ENCODE measurements at places on chromosomes 16 and 17.
A peak's percentile ranks its signal among the peaks of the same experiment; 100 is the strongest.

- DNase-seq, result no peak
These were observed 8.2 kb downstream of the TK2 start for GRCh38 chr16:66541388-66542355.

DNA sequence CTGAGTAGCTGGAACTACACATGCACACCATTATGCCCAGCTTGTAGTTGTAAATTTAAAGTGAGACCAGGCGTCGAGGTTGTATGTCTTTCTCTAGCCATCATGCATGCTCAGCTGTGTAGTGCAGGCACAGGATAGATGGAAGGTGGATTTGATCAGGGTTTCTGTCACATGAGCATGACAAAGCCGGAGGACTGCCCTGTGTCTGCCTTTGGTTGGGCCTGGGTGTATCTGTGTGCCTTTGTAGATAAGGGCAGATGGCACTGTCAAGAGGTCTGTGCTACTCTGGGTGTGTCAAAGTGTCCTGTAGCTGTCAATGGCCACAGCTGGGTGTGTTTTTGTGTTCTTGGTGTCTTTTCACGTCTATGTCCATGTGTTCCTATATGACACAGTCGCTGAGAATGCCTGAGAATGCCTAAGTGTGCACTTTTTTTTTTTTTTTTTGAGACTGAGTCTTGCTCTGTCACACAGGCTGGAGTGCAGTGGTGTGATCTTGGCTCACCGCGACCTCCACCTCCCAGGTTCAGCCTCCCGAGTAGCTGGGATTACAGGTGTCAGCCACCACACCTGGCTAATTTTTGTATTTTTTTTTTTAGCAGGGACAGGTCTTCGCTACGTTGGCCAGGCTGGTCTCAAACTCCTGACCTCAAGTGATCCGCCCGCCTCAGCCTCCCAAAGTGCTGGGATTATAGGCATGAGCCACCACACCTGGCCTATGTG, 4.1 kb upstream of the NAGS start:
- no peak for DNase-seq

GRCh38 chr17:79565606-79566250, 45.1 kb downstream of the RBFOX3 start:
- DNase-seq, result no peak

DNA sequence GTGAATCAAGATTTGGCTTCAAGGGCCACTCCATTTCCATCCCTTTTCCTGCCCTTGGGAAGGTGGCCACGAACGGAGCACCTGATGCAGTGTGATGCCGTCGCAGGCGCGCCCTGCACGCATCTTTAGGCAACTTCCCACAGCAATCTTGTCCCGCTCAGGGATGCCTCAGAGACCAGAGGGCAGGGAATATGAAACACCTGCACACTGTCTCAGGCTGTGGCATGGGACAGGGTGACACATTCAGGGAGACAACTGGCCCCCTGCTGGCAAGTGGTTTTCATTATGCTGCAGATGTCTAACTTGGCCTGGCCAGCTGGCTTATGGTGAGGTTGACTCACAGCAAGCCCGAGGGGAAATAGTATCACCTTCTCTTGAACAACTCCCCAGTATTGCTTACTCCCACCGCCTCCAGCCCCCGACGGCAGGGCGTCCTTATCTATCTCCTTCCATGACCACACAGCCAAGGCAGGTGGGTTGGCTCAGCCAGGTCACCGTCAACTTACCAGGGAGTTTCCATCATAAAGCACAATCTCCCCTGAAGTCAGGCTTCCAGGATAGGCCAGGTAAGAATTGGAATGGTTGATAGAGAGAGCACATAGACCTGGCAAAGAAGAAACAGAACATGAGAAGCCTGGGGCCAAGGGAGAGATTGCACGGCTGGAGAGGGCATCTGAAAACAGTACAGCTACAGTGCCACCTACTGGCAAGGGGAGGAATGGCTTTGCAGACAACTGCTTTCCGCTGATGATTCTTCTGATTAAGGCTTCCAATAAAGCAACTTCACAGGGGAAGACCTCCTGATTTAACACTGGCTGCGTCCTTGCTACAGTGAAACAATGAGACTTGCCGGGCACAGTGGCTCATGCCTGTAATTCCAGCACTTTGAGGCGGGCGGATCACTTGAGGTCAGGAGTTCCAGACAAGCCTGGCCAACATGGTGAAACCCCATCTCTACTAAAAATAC, 21.1 kb downstream of the WIPI1 start:
- peak; percentile 64 for DNase-seq

- no peak for DNase-seq
These were observed 6.1 kb downstream of the WDR81 start for GRCh38 chr17:1730326-1731193.

GRCh38 chr17:35255316-35255715, 12.4 kb downstream of the SLFN5 start:
- no peak for DNase-seq

DNA sequence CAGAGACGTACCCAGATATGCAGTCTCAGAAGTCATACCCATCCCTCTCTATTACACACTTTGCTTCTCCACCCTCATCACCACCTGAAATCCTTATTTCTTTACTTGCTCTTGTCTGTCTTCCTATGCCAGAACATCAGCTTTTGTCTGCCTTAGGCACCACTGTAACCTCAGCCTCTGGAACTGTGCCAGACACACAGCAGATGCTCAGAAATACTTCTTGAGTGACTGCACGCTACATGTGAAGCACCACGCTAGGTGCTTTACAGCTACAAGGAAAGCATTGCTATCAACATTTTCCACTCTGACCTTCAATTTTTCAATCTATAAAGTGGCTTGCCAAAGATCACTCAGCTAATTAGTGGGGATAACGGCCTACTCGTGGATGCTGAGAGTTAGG, 226.8 kb downstream of the CHD9NB start:
- DNase-seq, result no peak

DNA sequence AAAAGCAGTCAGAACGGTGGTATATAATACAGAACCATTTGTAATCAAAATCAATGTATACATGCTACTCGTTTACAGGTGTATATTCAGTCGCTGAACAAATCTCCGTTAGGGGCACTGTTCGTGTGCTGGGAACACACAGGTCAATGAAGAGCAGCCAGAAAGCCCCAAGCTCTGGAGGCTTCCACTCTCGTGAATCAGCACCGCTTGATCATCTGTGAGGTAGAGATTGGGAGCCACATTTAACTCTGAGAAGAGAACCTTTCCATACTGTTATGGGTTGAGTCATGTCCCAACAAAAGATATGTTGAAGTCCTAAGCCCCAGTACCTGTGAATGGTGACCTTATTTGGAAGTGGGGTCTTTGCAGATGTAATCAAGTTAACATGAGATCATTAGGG, 5.4 kb upstream of the CYTH1 start:
- no peak for DNase-seq

DNA sequence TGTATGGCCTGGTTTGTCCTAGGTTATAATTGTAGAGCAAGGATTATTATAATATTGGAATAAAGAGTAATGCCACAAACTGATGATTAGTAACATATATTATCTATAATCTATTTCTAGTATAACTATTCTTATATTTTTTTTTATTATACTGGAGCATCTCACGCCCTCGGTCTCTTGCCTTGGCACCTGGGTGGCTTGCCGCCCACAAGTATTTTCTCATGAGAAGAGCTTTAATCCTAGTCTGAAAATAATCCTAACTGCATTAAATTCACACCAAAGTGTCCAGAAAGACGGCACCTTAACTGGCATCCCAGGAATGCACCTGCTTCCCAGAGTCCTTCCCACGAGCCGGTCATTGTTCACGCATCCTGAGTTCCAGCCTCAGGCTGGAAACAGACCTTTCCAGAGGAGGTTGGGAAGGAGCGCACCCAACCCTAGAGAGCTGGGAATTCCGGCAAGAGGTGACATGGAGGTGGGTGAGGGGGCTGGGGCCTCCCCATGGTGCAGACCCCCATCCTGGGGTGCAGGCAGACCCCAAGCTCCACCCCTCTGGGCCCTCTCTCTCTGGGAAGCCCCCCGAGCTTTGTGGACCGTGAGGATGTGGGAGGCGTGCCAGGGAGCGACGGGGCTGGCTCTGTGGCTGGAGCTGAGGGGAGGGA, 15.9 kb downstream of the CHMP1A start:
- DNase-seq, result no peak

- DNase-seq, result no peak
These were observed 49.1 kb downstream of the ZNF778 start for GRCh38 chr16:89266521-89267134.

GRCh38 chr17:63827801-63828221, 348 bp upstream of the FTSJ3 start:
- DNase-seq, result no peak

GRCh38 chr16:29983420-29984136, 9.9 kb downstream of the TAOK2 start:
- no peak for DNase-seq

GRCh38 chr16:21946889-21947635, 6.1 kb upstream of the UQCRC2 start:
- no peak for DNase-seq

GRCh38 chr16:85029408-85029784, 1.8 kb downstream of the KIAA0513 start:
- peak; percentile 20 for DNase-seq

DNA sequence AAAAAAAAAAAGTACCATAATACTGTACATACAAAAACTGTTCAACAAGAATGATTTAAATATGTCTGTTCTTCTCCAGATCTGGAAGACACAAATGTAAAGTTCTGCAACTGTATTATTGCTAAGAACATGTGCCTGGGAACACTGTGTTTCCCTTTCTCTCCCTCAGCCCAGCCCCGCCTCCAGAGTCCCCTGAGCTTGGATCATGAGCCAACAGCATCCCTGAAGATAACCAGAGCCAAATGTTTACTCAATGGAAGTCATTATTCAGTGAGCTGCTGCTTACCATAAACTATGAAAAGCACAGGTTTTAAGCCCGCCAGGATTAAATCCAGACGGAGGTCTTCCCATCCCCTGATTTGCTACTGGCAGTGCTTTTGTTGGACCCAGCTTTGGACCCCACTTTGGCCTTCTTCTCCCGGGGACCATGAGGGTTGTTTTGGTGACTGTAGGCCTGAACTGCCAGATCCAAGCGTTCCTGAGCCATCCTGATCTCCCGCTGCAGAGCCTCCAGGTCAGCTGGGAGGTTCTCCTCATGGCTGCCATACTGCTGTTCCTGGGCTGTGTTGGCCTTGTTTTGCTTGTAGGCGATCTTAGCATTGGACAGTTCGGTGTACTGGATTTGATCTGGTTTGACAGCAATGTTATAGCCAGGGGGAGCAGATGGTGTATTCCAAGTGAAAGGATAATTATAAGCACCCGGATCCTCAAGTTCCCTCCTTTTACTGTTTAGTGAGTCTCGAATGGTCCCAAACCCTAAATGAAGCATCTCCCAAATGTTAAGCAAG, 25.6 kb downstream of the GJC1 start:
- no peak for DNase-seq

DNA sequence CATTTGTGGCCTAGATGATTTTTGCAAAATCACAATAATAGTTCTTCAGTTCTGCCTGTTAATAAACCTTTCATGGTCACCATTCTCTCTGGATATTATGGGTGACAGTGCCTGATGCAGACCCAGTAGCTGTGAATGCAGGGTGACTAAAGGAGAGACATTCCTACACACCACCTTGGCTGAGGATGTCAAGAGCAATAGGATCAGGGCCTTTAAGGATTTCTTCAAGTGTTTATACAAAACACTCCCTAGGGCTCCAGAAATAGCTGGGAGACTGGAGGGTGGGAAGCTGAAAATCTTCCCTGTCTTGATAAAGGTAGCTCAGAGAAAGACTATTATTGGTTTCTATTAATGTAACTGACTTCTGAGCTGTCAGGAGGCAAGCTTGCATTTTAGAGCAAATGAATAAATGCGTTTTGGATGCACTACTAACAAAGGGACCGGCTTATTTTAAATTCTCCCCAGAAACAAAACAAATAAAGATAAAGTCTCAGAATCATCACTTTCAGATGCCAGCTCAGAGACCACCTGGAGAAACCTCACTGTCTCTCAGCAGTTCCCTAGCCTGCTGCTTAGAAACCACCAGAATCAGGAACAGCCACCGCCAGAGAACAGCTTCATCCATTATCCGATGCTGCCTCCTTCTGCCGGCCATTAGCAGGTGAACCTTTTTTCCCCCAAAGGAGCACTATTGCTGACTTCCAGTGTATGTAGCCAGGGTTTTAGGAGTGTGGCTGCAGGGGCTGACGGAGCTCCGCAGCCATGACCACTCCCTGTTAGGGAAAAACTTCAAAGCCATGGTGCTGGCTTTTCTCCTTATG, 171.4 kb upstream of the DYNLRB2 start:
- DNase-seq, result no peak

- DNase-seq, result no peak
These were observed 137.4 kb upstream of the TNRC6C start for GRCh38 chr17:77821114-77821513.

GRCh38 chr16:23029733-23030420, 119.4 kb downstream of the USP31 start:
- DNase-seq, result no peak

GRCh38 chr17:76268015-76268749, 3.0 kb downstream of the UBALD2 start:
- DNase-seq, result peak; percentile 53

- DNase-seq, result no peak
These were observed 40.3 kb upstream of the GNG13 start for GRCh38 chr16:840561-841454.

DNA sequence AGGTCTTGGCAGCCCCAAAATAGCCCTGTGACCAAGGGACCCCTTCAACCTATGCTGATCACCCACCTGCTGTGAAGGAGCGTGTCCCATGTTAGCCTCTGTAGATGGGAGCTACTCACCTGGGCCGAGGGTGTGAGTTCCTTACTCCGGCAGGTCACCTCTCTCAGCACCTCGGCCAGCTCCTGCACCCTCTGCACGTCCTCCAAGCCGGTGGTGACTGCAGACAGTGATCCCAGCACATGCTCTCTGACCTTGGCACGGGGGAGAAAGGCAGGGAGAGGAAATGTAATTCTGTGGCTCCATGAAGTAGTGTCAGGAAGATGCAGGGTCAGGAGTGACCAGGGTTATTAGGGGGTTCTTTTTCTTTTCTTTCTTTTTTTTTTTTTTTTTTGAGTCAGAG, 67.7 kb upstream of the BCO1 start:
- no peak for DNase-seq

DNA sequence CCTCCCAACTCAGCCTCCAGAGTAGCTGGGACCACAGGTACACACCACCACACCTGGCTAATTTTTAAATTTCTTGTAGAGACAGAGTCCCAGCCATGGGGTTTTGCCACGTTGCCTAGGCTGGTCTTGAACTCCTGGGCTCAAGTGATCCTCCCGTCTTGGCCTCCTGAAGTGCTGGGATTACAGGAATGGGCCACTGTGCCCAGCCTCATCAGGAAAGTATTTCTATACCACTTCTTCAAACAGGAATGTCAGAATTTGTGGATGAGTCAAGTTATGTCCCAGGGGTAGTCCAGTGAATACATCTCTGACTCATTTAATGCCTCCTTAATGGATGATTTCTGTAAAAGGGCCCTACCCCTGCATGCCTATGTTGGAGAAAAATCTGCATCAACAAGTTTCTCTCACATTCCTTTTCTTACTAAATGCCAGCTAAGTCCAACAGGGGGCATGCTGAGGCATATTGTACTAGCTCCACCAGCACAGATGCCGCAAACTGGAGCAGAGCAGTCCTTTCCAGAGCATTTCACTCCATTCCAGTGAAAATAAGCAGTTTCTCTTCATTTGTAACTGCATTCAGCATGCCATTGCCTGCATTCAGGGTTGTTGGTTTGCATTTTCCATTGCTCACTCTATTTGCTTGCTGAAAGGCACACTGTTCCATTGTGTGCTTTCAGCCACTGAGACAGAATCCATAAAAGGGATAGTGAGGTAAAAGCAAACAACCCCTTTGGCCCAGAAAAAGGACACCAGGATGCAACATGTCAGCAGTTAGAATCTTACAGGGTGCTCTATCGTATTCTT, 5.3 kb upstream of the CAVIN1 start:
- DNase-seq, result no peak

All from NK-92 treated with Interleukin-12 subunit alpha and Interleukin-12 subunit beta, amount 100 ng/mL, for 24 hours (cell line).